ENCODE measurements at places on chromosomes 6 and 20. TPM values are rescaled to one million over a fixed set of nuclear protein-coding genes. Genes with fewer than 3 reads are reported as not detected.

Gene DEFB124
- total RNA-seq: not detected

GRCh38 chr6:92810913-92811312 lies 608.4 kb downstream of the EPHA7 start:
- no peaks in the 10 kb centered on the region for H3K36me3 ChIP-seq
- H3K27me3 ChIP-seq: no peaks in the 10 kb centered on the region
- no peak overlapping the region for H3K27ac ChIP-seq
- no peak overlapping the region for H3K4me3 ChIP-seq

DNA sequence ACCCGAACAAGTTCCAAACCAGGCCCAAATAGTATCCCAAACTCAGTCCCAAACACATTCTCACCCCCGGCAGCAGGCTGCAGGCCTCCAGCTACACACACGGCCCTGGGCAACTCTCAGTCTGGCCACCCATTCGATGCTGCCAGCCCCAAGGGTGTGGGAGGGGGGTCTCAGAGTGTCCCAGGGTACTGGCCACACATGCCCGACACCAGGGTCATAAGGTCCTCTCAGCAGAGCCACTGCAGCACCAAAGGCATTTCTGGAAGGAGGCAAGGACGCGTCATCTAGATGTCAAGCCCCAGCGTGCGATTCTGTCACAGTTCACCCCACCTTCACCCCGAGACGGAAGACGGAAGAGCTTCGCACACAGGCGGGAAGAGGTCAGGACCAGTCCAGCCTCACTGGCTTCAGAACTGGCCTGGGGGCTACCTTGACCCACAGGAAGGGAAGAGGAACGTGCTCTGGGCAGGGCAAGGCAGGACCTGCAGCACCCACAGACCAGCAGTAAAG lies 9.5 kb downstream of the MYL9 start:
- H3K4me3 ChIP-seq: no peak overlapping the region
- H3K27ac ChIP-seq: peak overlapping the region; percentile 78
- peaks cover 23% of the 10 kb centered on the region for H3K4me1 ChIP-seq
- no peak for DNase-seq
- peaks cover 15% of the 10 kb centered on the region for H3K36me3 ChIP-seq

DNA sequence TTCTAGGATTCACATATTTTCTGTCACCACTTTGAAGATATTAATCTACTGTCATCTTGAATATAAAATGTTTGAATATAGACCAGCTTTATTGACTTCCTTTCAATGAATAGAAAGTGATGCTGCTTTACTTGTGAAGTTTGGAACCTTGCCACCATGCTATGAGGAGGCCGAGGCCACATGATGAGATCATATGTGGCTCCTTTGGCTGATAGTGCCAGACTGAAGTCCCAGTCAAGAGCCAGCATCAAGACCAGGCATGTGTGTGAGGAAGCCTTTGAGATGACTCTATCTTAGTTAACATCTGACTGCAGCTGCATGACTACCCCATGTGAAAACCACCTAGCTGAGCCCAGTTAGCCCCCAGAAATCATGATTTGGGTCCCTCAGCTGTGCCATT lies 169.5 kb downstream of the OTOR start:
- H3K4me3 ChIP-seq: no peak overlapping the region
- DNase-seq: no peak
- no peaks in the 10 kb centered on the region for H3K36me3 ChIP-seq
- no peak overlapping the region for H3K27ac ChIP-seq
- H3K4me1 ChIP-seq: peaks cover 7% of the 10 kb centered on the region

Gene PBOV1
- not detected for total RNA-seq

GRCh38 chr6:147741389-147741788 lies 232.9 kb downstream of the SAMD5 start:
- H3K27ac ChIP-seq: no peak overlapping the region
- H3K27me3 ChIP-seq: no peaks in the 10 kb centered on the region
- peaks cover 18% of the 10 kb centered on the region for H3K4me1 ChIP-seq
- no peak for DNase-seq
- no peaks in the 10 kb centered on the region for H3K36me3 ChIP-seq

Gene PPIL6
- 2.5 TPM for total RNA-seq

DNA sequence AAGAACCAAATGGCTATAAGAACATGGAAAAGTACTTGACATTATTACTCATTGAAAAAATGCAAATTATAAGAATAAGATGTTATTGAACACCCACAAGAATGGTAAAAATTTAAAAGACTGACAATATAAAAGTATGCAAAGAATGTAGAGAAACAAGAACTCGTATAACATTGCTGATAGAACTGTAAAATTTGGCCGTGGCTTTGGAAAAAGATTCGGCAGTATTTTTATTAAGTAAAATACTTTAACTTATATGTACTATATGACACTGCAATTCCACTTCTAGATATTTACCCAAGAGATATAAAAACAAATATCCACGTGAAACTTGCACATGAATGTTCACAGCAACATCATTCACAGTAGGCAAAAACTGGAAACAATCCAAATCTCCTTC lies 239.2 kb downstream of the TPBG start:
- no peaks in the 10 kb centered on the region for H3K27me3 ChIP-seq
- peaks cover 20% of the 10 kb centered on the region for H3K4me1 ChIP-seq

Gene ADGRF1
- total RNA-seq: not detected

DNA sequence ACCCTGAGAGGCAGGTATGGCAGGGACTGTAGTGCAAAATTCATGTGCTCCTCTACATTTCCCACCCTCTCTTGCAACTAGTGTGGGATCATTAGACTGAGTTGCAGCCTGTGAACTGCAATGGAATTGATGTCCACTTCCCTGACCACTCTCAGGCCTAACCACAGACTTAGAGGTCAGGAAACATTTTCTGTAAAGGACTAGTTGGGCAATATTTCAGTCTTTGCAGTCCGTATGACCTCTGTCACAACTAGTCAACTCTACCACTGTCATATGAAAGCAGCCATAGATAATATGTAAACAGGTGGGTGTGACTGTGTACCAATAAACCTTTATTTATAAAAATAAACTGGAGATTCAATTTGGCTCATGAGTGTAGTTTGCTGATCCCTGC lies 134.4 kb upstream of the TOP1 start:
- H3K4me3 ChIP-seq: no peak overlapping the region
- no peak for DNase-seq
- H3K4me1 ChIP-seq: peaks cover 2% of the 10 kb centered on the region
- H3K27me3 ChIP-seq: peaks cover 25% of the 10 kb centered on the region
- H3K36me3 ChIP-seq: no peaks in the 10 kb centered on the region

Gene COL20A1
- total RNA-seq: 0.21 TPM

- H3K4me3 ChIP-seq: no peak overlapping the region
- DNase-seq: no peak
- H3K27me3 ChIP-seq: peaks cover 11% of the 10 kb centered on the region
- no peaks in the 10 kb centered on the region for H3K36me3 ChIP-seq
- H3K27ac ChIP-seq: no peak overlapping the region
Measured at GRCh38 chr6:68043122-68043398, 592.0 kb upstream of the ADGRB3 start.

DNA sequence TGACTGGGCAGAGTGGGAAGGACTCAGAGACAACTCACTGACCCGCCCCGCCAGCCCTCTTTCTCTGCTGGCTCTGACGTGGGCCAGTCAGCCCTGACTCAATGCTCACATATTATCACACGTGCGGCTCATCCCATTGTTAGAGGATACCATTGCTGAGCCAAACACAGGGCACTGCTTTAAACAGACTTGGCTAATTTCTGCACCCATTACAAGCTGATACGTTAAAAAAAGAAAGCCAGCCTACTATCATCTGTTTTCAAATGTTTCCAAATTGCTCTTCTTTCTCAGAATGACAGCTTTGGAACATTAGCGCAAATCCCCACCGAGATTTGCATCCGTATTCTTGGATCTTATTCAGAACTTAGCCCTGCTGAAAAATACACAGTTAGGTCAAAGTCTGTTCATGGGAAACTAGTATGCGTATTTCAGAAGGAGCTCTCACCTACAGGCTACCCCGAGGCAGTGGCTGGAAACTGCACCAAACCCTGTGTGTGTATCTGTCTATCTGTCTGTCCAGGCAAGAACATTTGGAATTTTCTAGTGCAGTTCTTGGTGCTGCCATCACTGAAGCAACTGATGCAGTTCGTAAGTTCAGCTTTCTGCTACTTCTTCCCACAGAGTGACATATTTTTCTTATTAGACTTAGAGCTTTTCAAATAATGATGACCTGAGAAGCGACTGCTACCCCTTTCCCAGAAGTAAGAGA lies 32.8 kb downstream of the RAMACL start:
- no peak overlapping the region for H3K4me3 ChIP-seq
- peak overlapping the region; percentile 96 for H3K27ac ChIP-seq
- peaks cover 1% of the 10 kb centered on the region for H3K36me3 ChIP-seq

Gene PPP1R11
- total RNA-seq: 47.1 TPM

DNA sequence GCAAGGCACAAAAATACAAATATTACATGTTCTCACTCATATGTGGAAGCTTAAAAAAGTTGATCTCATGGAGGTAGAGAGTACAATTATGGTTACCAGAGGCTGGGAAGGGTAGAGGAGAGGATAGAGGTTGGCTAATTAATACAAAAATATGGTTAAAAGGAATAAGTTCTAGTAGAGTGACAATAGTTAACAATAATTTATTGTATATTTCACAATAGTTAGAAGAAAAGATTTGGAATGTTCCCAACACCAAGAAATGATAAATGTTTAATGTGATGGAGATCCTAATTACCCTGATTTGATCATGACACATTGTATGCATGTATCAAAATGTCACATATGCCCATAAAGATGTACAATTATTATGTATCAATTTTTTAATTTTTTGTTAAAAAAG lies 1.8 kb downstream of the ALDH8A1 start:
- H3K27ac ChIP-seq: no peak overlapping the region
- H3K4me1 ChIP-seq: no peaks in the 10 kb centered on the region
- H3K4me3 ChIP-seq: no peak overlapping the region
- no peak for DNase-seq
- H3K36me3 ChIP-seq: no peaks in the 10 kb centered on the region

DNA sequence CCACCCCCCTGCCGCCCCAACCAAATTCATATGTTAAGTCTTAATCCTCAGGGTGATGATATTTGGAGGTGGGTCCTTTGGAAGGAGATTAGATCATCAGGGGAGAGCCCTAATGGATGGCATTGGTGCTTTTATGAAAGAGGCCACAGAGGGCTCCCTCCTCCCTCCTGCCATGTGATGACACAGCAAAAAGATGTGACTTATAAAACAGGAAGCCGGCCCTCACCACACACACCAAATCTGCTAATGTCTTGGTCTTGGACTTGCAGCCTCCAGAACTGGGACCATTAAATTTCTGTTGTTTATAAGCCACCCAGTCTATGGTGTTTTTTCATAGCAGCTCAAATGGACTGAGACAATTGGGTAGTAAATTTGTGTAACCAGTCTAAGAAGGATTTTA lies 176.3 kb downstream of the ADGRG6 start:
- peaks cover 6% of the 10 kb centered on the region for H3K4me1 ChIP-seq
- no peak for DNase-seq
- no peak overlapping the region for H3K27ac ChIP-seq
- H3K36me3 ChIP-seq: no peaks in the 10 kb centered on the region
- no peak overlapping the region for H3K4me3 ChIP-seq

- H3K4me1 ChIP-seq: peaks cover 14% of the 10 kb centered on the region
- H3K27me3 ChIP-seq: no peaks in the 10 kb centered on the region
- H3K27ac ChIP-seq: no peak overlapping the region
- no peak overlapping the region for H3K4me3 ChIP-seq
- DNase-seq: no peak
- H3K36me3 ChIP-seq: no peaks in the 10 kb centered on the region
Measured at GRCh38 chr6:154606457-154606856, 96.0 kb upstream of the CNKSR3 start.

Gene TBXT
- total RNA-seq: not detected

Gene SLC35F1
- total RNA-seq: not detected

- H3K36me3 ChIP-seq: peaks cover 54% of the 10 kb centered on the region
- H3K4me3 ChIP-seq: no peak overlapping the region
- no peak for DNase-seq
Measured at GRCh38 chr6:16146028-16146427, 17.1 kb downstream of the MYLIP start.

- no peaks in the 10 kb centered on the region for H3K4me1 ChIP-seq
- no peak for DNase-seq
- H3K27ac ChIP-seq: no peak overlapping the region
- no peaks in the 10 kb centered on the region for H3K36me3 ChIP-seq
- H3K27me3 ChIP-seq: peaks cover 72% of the 10 kb centered on the region
Measured at GRCh38 chr20:33290852-33291251, 7.8 kb downstream of the BPIFB1 start.

- H3K4me1 ChIP-seq: no peaks in the 10 kb centered on the region
- no peak overlapping the region for H3K4me3 ChIP-seq
- no peak overlapping the region for H3K27ac ChIP-seq
- H3K36me3 ChIP-seq: peaks cover 11% of the 10 kb centered on the region
Measured at GRCh38 chr6:108330806-108331205, 36.0 kb downstream of the AFG1L start.

DNA sequence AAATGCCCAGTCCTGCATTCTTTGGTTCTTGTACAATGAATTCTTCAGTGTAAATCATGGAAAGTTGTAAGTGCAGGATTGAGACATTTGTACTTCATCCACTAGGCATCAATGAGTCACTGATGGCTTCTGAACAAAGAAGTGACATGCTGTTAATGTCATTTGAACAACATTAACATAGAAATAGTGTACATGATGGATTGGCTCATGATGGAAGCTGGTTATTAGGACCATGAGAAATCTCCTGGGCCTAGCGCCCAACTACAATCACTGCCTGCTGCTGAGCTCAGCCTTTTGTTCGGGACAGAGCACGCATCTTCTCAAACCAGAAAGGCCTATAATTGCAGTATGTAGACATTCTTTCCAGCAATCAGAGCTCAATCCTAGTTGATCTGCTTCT lies 316.8 kb upstream of the TSHZ2 start:
- H3K36me3 ChIP-seq: no peaks in the 10 kb centered on the region
- H3K4me3 ChIP-seq: no peak overlapping the region
- DNase-seq: no peak
- H3K4me1 ChIP-seq: no peaks in the 10 kb centered on the region
- H3K27ac ChIP-seq: no peak overlapping the region

- peaks cover 9% of the 10 kb centered on the region for H3K36me3 ChIP-seq
- no peak overlapping the region for H3K27ac ChIP-seq
- H3K4me3 ChIP-seq: no peak overlapping the region
- DNase-seq: no peak
Measured at GRCh38 chr6:144418959-144419545, 133.9 kb downstream of the UTRN start.

Gene FAM209A
- 0.55 TPM for total RNA-seq

Gene DCDC2
- total RNA-seq: not detected

- H3K36me3 ChIP-seq: no peaks in the 10 kb centered on the region
- peaks cover 70% of the 10 kb centered on the region for H3K27me3 ChIP-seq
- no peaks in the 10 kb centered on the region for H3K4me1 ChIP-seq
- H3K4me3 ChIP-seq: no peak overlapping the region
Measured at GRCh38 chr6:39040080-39040673, 8.4 kb upstream of the GLP1R start.

GRCh38 chr6:89887452-89888137 lies 6.7 kb upstream of the GJA10 start:
- peaks cover 22% of the 10 kb centered on the region for H3K27me3 ChIP-seq
- no peak overlapping the region for H3K4me3 ChIP-seq
- DNase-seq: no peak
- no peaks in the 10 kb centered on the region for H3K36me3 ChIP-seq

Gene RIN2
- total RNA-seq: 24.4 TPM

DNA sequence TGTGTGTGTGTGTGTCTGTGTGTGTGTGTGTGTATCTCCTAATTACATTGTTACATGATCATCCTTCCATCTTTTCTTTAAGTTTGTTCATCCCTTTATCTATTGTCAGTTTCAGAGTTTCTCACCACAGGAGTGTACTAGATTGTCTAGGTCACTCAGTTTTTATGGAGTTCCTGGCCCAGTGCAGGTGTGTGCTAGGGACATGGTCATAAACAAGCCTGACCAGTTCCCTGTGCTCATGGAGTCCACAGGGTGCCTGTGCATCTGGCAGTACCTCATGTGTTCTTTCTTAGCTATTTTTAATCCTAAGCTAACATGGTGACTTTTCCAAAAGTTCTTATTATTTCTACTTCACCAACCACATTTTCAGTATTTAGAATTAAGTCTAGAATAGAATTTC lies 43.9 kb downstream of the PHACTR2 start:
- DNase-seq: no peak
- peak overlapping the region; percentile 66 for H3K27ac ChIP-seq
- H3K36me3 ChIP-seq: peaks cover 24% of the 10 kb centered on the region
